ENCODE measurements at places on chromosomes 3 and 15.
A peak's percentile ranks its signal among the peaks of the same experiment; 100 is the strongest.

DNA sequence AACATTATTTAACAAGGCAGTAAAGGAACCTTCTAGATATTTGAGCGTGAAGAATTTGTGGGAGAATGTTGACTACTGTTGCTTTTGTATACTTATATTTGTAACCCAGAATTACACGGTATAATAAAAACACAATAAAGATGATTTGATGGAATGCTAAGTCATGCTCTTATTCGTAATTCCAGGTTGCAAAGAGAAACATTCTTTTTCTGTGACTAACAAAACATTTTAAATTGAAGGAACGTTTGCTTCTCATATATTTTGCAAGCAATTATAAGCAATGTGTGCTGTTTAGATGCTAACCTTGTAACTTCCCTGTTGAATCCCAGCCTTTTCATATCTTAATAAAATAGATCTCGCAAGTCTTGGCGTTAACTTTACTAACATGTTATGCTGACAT, 124.4 kb upstream of the CGNL1 start:
- peak; percentile 45 for DNase-seq

GRCh38 chr15:75069301-75069925, 46.0 kb downstream of the PPCDC start:
- DNase-seq: no peak

DNA sequence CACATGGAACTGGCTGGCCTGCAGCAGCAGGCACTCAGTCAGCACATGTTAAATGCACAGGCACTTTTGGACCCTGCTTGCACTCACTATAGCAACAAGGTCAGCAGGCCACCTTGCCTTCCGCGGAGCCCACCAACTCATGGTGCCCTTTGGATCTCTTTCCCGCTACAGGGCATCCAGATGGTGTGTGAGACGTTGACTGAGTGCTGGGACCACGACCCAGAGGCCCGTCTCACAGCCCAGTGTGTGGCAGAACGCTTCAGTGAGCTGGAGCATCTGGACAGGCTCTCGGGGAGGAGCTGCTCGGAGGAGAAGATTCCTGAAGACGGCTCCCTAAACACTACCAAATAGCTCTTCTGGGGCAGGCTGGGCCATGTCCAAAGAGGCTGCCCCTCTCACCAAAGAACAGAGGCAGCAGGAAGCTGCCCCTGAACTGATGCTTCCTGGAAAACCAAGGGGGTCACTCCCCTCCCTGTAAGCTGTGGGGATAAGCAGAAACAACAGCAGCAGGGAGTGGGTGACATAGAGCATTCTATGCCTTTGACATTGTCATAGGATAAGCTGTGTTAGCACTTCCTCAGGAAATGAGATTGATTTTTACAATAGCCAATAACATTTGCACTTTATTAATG, 85.0 kb downstream of the TGFBR2 start:
- no peak for DNase-seq

GRCh38 chr3:59612444-59612715, 562.6 kb upstream of the CFAP20DC start:
- DNase-seq: no peak

- DNase-seq: no peak
Measured at GRCh38 chr15:43251871-43252250, 14.9 kb downstream of the TGM5 start.

GRCh38 chr3:157414861-157415260, 21.8 kb upstream of the PTX3 start:
- DNase-seq: no peak

- DNase-seq: no peak
Measured at GRCh38 chr15:39125226-39125625, 455.7 kb upstream of the THBS1 start.

DNA sequence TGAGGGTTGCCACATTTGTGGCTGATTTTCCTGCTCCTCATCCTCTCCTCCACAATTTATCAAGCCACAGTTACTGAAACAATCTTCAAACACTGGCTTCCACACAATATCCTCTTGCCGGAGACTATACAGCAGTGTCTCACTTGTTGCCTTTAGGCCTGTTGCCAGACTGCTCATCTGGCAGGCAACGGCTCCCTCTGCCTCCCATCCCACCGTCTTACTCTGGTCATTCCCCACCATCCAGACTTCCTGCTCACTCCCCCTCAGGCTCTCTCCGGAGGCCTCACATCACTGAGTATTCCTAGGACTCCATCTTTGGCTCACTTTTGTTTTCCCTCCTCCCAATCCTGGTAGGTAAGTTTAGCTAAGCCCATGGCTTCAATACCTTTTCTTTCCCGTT, 301.9 kb downstream of the IL20RB start:
- no peak for DNase-seq

- peak; percentile 35 for DNase-seq
Measured at GRCh38 chr15:101455291-101456025, 34.0 kb downstream of the PCSK6 start.

- DNase-seq: no peak
Measured at GRCh38 chr15:73955861-73956742, 29.8 kb downstream of the LOXL1 start.

DNA sequence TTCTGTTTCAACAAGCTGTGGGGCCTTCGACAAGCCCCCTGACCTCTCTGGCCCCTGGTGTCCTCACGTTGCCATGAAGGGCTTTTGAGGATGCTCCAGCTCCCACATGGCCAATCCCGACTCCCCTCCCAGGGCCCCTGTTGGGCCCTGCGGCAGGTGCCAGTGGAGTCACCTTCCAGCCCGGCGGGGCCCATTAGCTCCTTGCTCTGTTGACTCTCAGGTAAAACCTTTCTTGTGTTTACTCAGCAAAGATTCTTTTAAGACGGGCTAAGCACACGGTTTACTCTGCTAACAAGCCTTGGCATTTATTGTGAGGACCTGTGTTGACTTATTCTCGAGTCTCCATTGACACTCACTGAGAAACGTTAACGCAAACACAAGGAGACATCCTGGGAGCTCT, 15.0 kb downstream of the RPLP1 start:
- DNase-seq: no peak

DNA sequence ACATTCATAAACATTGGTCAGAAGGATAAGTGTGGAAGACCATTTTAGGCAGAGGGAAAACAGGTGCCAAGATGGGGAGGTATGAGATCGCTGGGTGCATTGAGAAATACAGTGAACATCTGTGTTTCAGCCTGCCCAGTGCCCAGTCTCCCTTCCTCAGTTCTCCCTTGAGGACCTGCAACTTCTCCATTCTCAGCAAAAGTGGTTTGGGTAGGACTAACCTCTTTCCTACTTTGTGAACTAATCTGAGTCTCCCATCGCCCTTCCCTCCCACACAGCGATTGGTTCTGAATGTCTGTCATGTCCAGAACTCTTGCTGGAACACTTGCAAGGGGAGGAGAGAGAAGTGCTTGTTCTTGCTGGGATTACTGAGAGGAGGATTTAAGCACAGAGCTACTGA, 10.9 kb upstream of the CCNL1 start:
- DNase-seq: no peak

DNA sequence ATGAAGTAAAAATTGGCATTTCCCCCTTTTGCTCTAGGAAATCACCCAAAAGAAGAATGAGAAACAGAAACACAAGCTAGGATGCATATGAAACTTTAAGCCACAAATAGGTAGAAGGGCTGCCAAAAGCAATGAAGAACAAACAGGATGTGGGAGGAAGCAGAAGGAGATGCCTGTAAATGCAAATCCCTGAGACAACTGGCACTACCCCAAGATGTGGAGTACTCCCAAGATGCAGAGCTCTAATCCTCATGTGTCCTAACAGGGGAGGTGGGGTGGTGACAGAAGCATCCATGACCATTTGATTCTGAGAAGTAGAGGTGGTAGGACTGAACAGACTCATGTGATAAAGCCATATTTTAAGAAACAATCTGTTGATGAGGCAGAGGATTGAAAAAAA, 31.9 kb upstream of the ZNF280D start:
- DNase-seq: peak; percentile 80

GRCh38 chr3:42730294-42730693, 27.7 kb upstream of the HHATL start:
- no peak for DNase-seq

DNA sequence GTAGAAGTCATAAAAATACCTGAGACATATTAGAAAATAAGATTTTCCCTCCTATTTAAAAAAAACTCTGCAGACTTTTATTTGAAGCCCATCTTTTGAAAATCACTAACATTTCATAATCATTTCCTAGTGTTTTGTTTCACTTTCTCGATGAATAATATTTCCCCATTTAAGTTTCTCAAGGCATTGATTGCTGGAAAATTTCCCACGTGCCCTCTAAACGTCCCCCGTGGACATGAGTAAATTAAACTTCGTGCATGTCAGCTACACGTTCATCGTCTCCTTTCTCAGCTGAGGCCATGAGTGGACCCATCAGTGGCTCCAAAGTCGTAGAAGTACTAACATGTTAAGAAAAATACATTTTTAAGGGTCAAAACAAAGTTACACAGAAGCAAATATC, 2.0 kb upstream of the TM2D3 start:
- DNase-seq: no peak

- no peak for DNase-seq
Measured at GRCh38 chr15:98144388-98144787, 183.9 kb downstream of the ARRDC4 start.

GRCh38 chr3:111068574-111068973, 3.0 kb upstream of the NECTIN3 start:
- no peak for DNase-seq

GRCh38 chr15:75578173-75578947, 755 bp downstream of the PTPN9 start:
- DNase-seq: no peak

- DNase-seq: no peak
Measured at GRCh38 chr15:76245072-76245610, 66.1 kb downstream of the ETFA start.

GRCh38 chr3:146350852-146351251, 99.9 kb upstream of the PLSCR4 start:
- no peak for DNase-seq

GRCh38 chr15:64453689-64454037, 6.7 kb upstream of the ZNF609 start:
- DNase-seq: no peak

DNA sequence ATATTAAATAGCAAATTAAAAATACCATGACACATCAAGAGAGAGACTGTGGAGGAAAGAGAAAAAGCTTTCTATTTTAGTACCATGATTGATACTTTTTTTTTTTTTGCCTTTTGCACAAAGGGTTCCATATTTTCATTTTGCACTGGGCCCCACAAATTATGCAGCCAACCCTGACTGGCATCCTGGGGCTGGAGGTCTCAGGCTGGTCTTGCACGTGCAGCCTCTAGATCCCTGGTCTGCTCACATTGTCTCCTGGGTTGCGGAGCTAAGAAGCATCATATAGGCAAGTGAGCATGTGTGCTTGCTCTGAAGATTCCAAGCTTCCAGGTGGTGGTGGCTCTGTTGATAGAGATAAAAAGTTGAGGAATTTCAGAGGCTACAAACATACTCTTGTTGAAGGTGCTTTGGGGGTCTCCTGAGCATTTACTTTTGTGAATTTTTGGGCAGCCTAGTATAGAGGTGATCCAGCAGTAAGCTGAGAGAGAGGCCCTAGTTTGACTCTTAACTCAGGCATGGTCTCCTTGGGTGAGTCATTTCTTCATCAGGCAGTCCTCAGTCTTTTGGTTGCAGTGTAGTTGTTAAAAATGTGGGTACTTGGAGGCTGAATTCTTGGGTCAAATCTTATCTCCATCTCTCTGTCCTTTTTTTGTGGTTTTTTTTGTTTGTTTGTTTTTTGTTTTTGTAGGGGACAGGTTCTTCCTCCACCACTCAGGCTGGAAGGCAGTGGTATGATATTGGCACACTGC, 31.3 kb downstream of the SMAD3 start:
- DNase-seq: peak; percentile 73

- no peak for DNase-seq
Measured at GRCh38 chr15:100433304-100433703, 91.5 kb upstream of the ADAMTS17 start.

GRCh38 chr3:139327861-139328260, 16.0 kb upstream of the MRPS22 start:
- DNase-seq: no peak

DNA sequence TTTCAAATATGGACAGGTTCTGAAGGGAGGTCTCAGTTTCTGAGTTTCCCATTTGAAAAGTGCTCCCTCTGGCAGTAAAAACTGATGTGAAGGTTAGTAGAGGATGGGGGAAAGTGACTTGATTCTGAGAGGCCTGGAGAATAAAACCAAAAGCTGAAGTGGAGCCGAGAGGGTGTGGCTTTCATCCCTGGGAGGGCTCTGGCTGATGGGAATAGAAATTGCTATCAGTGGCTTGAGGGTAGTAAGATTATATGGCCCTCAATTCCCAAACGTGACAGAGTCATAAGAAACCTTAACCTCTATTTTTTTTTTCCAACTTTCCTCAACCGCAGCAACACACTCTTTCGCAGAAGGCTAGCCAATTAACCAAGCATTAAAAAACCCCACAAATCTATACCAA, 185.9 kb downstream of the MEIS2 start:
- DNase-seq: no peak

- no peak for DNase-seq
Measured at GRCh38 chr3:3862534-3862933, 63.3 kb downstream of the LRRN1 start.

- DNase-seq: no peak
Measured at GRCh38 chr3:16295298-16295890, 30.4 kb downstream of the OXNAD1 start.

- no peak for DNase-seq
Measured at GRCh38 chr15:87724330-87724729, 532.2 kb downstream of the NTRK3 start.

DNA sequence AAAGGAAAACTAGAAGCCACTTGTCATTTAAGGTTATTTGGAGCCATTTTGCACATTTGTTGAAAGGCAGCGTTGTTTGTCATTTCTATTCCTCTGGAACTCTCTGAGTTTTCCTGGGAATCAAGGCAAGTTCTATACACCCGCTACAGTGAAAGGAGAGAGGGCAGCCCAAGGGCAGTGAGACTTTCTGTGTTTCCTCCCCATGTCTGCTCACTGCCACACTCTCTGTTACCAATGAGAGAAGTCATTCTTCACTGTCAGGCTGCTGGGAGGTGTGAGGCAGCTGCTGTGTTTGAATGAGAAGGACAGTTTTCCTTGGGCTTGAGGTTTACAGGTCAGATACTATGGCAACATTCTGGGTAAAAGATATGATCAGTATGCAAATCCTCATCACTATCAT, 36.0 kb downstream of the ATP13A5 start:
- DNase-seq: no peak

DNA sequence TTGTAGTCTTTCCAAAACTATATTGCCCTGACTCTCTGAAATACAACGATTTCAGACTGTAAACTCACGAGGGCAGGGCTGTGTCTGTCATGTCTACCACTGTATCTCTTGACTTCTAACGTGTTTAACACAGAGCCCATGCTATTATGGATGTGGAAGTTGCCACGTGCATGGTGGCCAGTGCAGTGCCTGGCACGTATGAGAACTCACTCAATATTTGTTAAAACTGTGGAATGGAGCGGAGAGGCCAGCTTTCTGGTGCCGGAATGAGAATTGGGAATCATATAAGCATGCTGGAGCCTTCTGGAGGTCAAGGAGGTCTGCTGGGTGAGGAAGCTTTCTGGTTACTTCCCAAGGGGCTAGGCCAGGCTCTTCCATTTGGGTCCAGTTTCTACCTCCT, 220.6 kb upstream of the LYSMD4 start:
- DNase-seq: no peak

DNA sequence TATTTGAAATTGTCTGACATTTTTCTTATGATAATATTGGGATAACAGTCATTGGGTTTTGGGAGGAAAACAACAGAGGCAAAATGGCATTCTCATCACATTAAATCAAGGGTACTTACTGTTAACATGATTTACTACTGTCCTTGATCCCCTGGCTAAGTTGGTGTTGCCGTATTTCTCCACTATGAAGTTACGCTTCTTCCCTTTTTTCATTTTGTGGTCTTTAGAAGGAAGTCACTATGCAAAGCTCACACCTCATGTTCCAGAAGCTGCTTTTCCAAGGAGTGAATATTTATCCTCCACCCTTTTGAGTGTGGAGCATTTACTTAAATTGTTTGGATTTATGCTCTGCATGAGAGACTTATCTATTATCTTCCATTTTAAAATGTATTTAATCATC, 63.7 kb downstream of the ALCAM start:
- no peak for DNase-seq
